ENCODE measurements at places on chromosomes 2 and 18.

DNA sequence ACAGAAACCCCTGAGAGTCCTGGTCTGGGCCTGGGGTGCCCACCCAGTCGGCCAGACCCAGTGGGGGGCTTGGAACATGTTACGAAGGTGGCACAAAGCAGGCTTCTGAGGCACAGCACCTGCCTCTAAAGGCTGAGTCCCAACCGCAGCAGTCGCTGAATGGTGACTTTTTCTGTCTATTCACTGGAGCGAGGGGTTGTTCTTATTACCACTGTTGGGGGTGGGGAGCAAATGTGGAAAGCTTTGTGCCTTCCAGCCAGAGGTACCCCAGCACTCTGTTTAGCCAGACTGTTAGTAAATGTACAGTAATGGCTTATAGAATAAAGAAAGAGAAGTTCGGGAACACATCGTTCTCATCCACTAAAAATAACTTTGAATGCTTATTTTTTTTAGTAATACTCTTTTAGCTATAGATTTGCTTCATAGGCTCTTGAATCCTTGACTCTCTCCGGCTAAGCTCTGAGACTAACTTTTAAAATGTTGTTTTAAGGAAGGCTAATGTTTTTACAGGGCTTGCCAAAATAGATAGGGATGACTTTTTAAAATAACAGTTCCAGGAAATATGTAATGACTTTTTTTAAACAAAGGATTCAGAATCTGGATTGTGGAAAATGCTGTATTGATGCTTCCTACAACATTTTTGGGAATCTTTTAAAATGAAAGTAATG is 23.4 kb upstream of the PTPN2 start:
- no peak for DNase-seq

GRCh38 chr2:14634489-14635390 is 2.2 kb downstream of the LRATD1 start:
- no peak for DNase-seq

DNA sequence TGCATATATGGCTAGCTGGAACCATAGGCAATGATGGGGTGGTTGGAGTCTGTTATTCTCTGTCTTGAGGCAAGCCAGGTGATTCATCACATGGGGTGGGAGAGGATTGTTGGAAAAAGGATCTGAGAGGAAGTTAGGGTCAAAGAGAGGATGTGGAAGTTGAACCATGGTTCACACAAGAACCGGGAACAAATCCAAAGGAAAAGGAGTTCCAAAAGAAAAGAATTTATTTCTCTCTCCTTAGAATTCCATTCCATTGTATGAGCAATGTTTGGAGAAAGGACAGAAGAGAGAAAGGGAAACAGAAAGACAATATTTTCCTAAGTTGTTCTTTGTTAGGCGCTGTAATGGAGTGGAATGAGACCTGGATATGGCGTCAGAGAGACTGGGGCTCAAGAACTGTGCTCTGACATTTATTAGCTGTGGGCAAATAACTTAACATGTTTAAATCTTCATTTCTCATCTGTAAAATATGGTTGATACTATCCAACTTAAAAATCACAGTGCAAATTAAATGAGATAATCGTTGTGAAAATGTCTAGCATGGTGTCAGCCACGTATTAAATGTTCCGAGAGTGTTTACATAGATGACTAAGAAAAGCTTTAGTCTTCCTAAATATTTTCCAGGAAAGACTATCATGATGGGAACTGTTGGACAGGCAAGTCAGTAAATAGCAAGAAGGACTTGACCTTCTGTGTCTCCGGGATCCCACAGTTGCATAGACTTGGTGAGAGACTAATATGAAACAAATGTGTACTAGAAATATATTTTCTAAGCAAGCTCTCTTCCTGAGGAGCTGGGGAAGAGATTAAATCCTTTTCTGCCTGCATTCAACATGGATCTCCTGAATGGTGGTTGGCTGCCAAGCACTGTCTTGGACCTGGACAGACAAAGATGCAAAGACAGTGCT is 71.4 kb downstream of the TRIB2 start:
- no peak for DNase-seq

GRCh38 chr18:55248495-55248894 is 289.2 kb upstream of the CCDC68 start:
- no peak for DNase-seq

DNA sequence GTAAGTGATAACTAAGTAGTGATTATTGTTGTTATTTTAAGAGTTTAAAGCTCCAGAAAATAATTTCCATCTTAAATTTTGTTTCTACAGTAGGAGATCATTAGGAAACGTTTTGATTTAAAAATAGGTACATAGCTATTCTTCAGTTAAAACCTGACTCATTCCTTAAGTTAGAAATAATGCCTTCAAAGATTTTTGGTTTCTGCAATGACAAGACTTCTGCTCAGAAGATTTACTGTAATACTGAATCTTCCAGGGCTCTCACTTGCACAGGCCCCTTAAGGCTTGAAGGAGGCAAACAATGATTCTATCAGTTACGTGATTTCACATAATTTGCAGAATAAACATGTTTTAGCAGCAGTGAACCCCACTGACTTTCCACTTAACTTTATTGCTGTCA is 333.7 kb downstream of the RAD51AP2 start:
- no peak for DNase-seq

- no peak for DNase-seq
Measured at GRCh38 chr18:25075783-25076182, 276.2 kb downstream of the ZNF521 start.

DNA sequence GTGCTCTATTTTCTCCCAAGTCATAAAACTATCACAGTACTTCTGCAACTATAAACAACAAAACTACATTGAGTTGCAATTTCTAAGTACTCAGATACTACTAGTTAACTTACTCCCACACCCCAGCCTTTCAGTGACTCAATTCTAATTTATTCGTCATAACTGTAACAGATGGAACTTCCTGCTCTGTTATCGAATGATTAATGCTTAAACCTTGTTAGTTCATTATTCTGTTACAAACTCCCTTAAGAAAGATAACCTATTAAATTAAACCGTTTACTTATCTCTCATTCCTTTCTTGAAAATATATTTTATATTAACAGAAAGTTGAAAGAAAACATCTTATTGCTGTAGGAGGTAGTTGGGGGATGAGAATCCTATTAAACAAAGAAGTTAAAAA is 17.0 kb downstream of the TNFAIP6 start:
- no peak for DNase-seq

DNA sequence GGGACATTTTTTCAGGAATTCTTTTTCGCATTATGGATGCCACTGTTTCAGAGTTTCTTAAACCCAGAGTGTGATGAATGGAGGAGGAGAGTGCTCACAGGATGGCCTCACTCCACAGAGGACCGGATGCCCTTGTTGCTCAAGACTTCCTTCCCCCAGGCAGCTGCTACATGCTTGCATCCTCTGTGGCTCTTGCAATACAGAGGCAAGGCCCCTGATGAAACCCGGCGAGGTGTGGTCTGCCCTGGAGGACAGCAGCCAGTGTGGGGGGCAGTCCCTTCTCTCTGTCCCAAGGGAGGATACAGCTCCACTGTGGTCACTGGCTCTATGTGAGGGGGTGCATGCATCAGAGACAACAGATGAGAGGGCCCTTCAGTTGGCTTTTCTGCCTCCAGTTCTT is 109.6 kb downstream of the SH3RF3 start:
- DNase-seq, result no peak

DNA sequence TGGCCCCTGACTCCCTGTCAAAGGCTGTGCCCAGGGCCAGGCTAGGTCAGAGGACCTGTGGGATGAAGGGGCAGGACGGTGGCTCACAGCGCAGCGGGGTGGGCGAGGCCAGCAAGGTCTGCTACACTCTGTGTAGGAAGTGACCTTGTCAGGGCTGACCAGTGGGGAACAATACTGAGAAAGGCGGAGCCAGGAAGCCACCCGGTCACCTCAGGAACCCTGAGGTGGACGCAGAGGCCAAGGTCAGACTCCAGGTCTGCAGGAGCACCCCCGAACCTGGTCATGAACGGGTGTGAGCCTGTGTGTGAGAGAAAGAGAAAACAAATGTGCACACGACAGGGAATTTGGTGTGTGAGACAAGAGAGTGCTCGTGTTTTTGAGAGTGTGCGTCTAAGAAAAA is 72.3 kb downstream of the SMAD7 start:
- DNase-seq, result no peak

DNA sequence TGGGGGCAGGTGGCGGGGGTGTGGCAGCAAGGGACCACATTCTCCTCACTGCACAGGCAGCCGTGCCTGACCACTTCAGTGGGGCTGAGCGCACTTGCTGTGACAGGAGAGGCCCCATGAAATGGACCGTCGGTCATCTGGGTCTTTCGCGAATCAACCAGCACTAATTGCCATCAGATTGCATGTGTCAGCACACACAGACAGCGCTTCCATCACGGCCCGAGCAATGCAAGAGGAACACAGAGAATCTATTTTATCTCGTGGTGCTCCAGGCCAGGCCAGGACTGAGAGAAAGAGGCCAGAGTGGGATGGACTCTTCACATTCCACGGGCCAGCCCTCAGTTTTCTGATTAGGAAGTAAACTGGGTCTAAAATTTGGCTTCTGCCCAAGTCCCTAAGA is 87.0 kb downstream of the EIPR1 start:
- DNase-seq, result no peak

DNA sequence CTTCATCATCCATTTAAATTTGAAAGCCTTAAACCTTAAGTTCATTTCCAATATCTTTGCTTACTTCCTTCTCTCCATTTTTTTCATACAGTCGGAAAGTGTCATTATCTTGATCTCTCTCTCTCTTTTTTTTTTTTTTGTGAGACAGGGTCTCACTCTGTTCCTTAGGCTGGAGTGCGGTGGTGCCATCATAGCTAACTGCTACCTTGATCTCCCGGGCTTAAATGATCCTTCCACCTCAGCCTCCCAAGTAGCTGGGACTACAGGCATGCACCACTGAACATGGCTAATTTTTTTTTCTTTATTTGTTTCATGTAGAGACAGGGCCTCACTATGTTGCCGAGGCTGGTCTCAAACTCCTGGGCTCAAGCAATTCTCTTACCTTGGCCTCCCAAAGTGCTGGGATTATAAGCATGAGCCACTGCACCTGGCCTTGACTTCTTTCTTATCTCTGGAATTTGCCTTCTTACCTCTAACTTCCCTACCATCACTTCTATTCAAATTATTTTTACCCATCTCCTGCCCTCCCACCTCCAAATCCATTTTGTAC is 222.2 kb downstream of the MYCN start:
- no peak for DNase-seq

Data from effector CD4-positive, alpha-beta T cell (primary cell).